ENCODE measurements at places on chromosomes 16 and 17.

DNA sequence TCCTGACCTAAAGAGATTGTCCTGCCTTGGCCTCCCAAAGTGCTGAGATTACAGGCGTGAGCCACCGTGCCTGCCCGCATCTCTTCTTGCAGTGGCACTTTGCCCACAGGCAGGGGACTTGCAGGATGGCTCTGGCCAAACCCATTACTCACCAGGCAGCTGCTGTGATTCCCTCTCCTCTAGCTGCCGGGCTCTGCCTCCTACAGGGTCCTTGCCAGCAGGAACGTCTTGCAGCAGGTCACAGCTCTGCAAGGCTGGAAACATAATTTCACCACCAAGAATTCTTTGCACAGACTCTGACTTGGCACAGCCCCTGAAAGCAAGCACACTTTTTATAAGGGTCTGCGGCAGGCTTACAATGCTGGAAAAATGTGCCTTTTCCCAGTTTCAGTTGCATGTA lies 20.3 kb downstream of the COX4I1 start:
- DNase-seq, result no peak

DNA sequence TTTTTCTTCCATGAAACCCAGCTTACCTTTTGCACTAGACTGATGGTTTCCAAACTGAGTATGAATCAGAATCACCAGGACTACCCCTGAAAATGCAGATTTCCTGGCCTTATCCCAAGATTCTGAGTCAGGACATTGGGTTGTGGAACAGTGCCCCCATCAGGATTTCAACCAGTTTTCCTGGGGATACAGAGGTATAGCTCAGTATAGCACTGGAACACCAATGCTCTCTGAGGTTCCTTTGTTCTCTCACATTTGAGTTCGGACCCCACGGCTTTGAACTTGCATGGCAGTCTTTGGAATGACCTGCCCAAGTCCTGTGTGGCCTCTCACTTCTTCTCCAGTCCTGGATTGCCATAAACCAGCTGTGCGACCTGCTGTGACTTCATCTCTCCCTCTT lies 12.8 kb upstream of the CCL8 start:
- peak; percentile 57 for DNase-seq

- DNase-seq, result no peak
Measured at GRCh38 chr17:8628609-8629169, 1.8 kb downstream of the MYH10 start.

- peak; percentile 43 for DNase-seq
Measured at GRCh38 chr17:50691550-50692447, 15.9 kb downstream of the ANKRD40 start.

GRCh38 chr16:75138636-75139035 lies 9.7 kb upstream of the ZFP1 start:
- no peak for DNase-seq

DNA sequence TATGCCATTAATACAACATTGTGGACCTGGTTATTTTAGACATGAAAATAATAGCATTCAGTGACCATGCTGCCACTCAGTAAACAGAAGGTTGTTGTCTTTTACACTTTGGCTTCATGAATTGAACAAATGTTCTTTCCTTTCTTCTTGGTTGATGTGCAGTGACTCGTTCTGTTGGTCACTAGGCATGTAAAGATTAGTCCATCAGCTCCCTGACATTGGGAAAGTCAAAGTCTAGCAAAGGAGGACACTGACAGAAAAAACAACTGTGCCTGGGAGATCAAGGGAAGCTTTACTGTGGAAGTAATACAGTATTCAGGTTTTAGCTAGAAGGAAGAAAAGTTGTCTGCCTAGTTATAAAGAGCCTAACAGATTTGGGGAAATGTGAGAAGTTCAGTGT lies 6.9 kb downstream of the KCNJ16 start:
- no peak for DNase-seq

DNA sequence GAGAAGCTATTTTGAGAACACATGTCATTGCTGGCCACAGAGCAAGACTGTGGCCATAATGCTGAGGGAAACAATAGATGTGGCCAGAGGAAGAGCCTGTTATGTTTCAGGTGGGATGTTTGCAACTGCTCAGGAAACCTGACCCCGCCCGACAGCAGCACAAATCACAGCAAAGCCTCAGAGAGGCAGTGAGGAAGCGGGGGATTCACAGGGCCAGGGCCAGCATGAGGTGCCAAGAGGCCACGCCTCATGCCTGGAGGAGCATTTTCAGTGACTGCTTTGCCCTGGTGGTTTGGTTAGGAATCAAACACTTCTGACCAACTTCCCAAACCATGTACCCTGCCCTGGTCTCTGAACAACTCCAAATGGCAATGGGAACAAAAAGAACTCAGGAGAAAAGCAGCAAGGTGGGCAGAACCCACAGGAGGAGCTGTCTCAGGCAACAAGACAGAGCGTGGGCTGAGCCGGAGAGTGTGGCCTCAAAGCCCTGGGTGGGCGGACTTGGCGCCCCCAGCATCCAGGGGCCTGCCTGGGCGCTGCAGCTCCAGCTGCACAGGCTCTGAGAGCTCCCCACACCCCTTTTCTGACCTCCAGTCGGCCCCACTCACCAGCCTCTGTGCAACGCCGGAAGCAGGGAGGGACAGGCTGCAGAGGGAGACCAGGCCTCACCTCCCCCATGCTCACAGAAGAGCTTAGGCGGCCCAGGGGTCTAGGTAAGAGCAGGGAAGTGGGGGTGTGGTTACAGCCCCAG lies 20.6 kb downstream of the HIC1 start:
- DNase-seq, result peak; percentile 83

GRCh38 chr17:36934144-36934691 lies 3.1 kb upstream of the LHX1 start:
- DNase-seq, result no peak

GRCh38 chr16:86074651-86075487 lies 175.9 kb downstream of the IRF8 start:
- peak; percentile 55 for DNase-seq

GRCh38 chr17:65902831-65903522 lies 289.0 kb downstream of the CEP112 start:
- DNase-seq, result no peak

GRCh38 chr17:489758-490329 lies 137.2 kb upstream of the RPH3AL start:
- DNase-seq, result peak; percentile 52

GRCh38 chr17:81164371-81165245 lies 699 bp upstream of the PVALEF start:
- no peak for DNase-seq

All from fibroblast of villous mesenchyme (primary cell).